Right renal pelvis (tissue), 4 donors: ENCODE measurements at places on chromosomes 3 and 15. TPM values are rescaled to one million over a fixed set of nuclear protein-coding genes. Genes with fewer than 3 reads are reported as not detected.

The IQCF5 gene
- not detected for polyA plus RNA-seq

The SLC25A26 gene
- 25.0 TPM for polyA plus RNA-seq

The GOLGA8G gene
- polyA plus RNA-seq: not detected

The SCAMP5 gene
- polyA plus RNA-seq: 21.9 TPM

The KNG1 gene
- polyA plus RNA-seq: 179 TPM

The RNF111 gene
- polyA plus RNA-seq: 35.4 TPM

The ROBO1 gene
- polyA plus RNA-seq: 100.0 TPM

The ABI3BP gene
- polyA plus RNA-seq: 18.4 TPM

The FANCI gene
- 36.3 TPM for polyA plus RNA-seq

The NMB gene
- polyA plus RNA-seq: 8.5 TPM

The SEMA4B gene
- 38.0 TPM for polyA plus RNA-seq

The POC1A gene
- polyA plus RNA-seq: 7.1 TPM

The CHL1 gene
- polyA plus RNA-seq: 13.1 TPM

The SHC4 gene
- polyA plus RNA-seq: 3.5 TPM

The CILP gene
- polyA plus RNA-seq: 3.5 TPM

The MPI gene
- polyA plus RNA-seq: 70.2 TPM

The TRH gene
- 0.99 TPM for polyA plus RNA-seq

The GABPB1 gene
- 28.0 TPM for polyA plus RNA-seq

The GOLGA8T gene
- not detected for polyA plus RNA-seq

The PLSCR2 gene
- polyA plus RNA-seq: 0.73 TPM

The IP6K2 gene
- 208 TPM for polyA plus RNA-seq

The MKRN2OS gene
- polyA plus RNA-seq: 1.3 TPM

The FAH gene
- polyA plus RNA-seq: 33.8 TPM

The SHF gene
- 14.7 TPM for polyA plus RNA-seq
